ENCODE measurements at places on chromosomes 6 and 20.
A peak's percentile ranks its signal among the peaks of the same experiment; 100 is the strongest.

DNA sequence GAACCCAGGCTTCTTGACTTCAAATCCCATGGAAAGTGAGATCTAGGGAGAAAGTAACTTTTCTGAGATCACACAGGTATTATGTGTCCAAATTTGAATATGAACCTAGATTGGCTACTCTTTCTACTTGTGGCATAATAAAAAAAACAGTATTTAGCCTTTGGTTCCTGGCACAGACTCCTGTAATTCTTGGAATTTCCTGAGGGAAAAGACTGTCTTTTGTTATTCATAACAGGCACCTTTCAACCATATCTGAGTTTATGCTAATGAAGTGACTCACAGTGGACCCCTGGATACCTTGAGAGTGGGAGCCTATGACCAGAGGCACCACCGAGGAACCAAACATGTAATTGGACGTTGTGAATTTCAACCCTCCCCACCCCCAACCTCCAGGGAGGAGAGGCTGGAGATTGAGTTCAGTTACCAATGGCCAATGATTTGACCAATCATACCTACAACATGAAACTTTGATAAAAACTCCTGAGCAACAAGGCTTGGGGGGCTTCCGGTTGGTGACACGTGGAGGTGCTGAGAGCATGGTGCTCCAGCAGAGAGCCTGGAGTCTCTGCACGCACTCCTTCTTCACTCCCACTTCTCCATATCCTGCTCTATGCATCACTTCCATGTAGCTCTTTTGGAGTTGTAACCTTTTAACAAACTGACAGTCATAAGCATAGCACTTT lies 48.8 kb downstream of the LAMA4 start:
- no peak for DNase-seq

- no peak for DNase-seq
Observed at GRCh38 chr6:88365230-88365629, 199.1 kb upstream of the CNR1 start.

- no peak for DNase-seq
Observed at GRCh38 chr6:87494761-87495422, 22.1 kb downstream of the SLC35A1 start.

DNA sequence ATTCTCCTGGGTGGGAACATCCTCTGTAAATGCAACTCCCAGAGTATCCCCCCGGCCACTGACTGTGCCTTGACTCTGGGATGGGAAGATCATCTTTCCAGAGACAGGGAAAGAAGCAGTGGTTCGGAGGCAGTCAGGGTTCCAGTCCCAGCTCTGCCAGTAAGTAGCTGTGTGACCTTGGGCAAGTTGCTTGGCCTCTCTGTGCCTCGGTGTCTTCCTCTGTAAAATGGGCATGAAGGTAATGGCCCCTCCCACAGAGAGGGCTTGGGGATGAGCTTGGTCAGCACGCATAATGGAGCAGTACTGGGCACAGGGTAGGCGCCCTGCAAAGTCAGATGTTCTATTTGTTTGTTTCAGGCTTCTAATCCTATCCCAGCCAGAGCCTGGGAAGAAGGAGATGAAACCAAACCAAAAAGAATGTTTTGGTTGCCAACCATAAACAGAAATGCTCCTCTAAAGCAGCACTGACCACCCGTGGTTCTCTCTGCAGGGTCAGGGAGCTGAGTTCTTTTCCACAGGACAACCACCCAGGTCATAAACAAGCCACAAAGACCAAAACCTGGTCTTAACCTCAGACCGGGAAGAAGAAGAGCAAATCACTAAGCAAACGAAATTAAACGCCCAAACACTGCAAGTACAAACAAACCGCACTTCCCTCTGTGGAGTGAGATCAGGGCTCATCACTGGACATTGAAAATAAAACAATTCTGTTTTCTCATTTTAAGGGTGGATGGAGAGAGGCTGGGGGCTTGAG lies 381.0 kb upstream of the SULF2 start:
- no peak for DNase-seq

DNA sequence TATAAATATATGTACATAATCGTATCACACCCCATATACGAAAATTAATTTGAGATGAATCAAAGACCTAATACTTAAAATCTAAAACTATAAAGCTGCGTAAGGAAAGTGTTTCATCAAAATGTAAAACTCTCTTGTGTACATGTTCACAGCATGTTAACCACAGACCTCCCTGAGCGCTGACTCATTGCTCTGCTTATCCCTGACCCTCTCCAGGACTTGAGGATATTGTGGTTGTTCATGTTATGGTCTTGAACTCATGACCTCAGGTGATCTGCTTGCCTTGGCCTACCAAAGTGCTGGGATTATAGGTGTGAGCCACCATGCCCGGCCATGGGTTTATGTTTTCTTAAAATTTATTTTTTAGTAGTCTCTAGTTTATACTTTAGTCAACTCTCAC lies 14.2 kb downstream of the FAM83B start:
- no peak for DNase-seq

DNA sequence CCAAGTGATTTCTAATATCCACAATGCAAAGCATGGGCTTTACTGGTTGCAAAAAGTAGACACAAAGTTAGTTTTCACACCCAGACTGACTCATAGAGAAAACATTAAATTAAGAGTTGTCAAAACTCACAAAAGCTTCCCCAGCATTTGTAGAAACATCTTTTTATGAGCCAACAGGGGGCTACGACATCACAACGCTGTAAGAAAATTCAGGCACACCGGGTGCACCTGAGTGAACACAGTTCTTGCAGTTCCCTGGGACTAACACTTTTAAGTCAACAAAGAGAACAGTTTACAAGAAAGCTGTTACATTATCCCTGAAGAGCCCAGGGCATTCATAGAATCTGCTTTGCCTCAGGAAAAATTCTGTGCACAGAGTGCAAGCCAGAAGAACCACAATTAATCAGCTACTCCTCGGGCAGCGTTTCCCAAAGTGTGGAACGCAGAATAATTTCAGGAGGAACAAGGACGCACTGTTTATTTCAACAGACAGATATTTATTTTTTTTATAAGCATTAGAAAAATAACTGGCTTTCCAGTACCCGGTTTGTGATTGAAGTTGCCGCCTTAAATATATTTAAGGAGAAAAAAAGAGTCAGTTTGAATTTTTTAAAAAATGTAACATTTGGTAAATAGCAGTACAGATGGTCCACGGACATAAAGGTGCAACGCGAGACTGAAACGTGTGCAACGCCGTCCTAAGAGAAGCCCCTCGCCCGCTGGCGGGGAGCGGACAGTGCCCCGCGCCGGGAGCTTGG lies 1.2 kb downstream of the NCOA5 start:
- DNase-seq, result no peak

DNA sequence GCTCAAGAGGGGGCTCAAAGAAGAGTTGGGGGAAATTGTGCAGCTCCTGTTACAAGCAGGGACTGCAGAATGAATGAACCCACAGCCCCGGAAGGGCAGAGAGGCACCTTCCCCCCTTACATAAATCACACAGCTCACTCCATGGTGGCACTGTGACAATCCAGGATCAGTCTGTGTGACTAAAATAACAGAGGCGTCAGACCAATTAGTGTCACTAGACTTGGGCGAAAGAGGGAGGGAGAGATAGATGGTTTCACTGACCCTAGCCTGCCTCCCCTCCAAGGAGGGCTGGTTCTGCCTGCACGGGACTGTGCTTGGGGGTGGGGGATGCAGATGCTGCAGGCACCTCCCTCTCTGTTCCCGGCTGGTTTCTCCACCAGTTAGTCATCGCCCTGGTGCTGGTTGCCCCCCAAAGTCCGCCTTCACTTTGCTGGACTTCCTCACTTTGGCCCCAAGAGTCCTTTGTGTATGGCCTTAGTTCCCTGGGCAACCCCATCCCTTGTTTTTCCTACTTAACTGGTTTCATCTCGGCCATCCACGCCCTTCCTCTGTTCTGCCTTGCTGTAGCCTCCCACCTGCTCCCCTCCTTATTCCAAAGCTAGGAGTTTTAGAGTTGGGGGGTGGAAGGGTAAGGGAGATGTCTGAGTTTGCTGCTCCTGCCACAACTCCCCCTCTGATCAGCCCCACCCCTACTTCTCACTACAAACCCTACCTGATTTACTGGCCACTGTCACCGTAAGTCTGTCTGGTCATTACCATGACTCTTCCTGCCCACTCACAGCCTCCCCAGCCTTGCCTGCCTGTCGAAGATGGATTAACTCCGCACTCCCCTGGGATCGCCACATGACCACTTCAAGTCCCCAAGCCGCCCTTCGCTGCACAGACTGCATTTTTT lies 17.7 kb downstream of the CCDC167 start:
- no peak for DNase-seq

- DNase-seq, result no peak
Observed at GRCh38 chr20:42857446-42857845, 332.3 kb downstream of the PTPRT start.

GRCh38 chr6:98836025-98836961 lies 1.9 kb downstream of the POU3F2 start:
- DNase-seq, result no peak

DNA sequence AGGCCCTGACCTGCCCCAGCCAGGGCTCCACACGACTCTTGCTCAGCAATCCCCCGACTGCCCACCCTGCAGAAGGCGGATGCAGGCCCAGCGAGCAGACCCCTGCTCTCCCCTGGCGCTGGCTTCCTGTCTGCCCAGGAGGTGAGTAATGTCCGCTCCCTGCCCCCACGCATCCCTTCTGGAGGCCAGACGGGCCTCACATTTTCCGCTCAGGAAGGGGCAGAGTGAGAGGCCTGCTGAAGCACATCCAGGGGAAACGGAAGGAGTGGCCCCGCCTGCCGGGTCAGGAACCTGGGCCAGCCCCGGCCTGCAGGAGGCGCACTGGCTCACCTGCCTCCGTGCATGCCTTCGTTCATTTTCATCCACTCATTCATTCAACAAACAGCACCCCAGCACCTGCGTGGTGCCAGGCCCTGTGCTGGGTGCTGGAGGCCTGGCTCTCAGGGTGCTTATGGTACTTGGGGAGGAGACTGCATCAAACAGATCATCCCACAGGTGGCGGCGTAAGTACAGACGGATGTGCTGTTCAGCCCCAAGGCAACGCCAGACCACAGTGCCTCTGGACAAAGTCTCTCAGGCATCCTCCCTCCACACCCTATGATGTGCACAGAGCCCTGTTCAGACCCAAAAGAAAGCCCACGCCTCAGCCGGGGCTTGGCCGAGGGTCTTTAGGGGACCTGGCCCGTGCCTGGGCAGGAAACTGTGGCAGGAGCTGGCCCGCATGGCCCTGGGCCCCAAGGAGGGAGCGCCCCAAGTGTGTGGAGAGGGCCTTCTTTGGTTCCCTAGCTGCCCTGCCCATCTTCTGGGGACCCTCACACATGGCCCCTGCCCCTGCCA lies 112.1 kb downstream of the ASXL1 start:
- no peak for DNase-seq

- peak; percentile 21 for DNase-seq
Observed at GRCh38 chr6:32933661-32934085, 7.2 kb downstream of the HLA-DMB start.

DNA sequence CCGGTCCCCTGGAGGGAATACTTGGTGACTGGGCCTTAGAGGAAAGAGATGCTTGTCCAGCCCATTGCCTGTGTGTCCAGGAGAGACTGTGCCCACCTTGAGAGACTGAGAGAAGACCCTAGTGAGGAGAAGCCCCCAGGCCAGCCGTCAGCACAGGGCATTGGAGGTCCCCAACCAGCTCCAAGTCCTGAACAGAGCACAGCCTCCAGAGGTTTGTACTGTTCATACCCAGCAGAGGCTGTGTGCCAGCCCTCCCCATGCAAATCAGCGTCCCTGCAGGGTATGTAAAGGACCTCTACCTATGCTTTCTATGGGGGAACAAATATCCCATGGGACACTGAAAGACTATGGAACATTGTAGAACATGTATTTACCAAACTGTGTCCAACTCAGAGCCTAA lies 8.4 kb downstream of the HLA-E start:
- DNase-seq, result no peak

DNA sequence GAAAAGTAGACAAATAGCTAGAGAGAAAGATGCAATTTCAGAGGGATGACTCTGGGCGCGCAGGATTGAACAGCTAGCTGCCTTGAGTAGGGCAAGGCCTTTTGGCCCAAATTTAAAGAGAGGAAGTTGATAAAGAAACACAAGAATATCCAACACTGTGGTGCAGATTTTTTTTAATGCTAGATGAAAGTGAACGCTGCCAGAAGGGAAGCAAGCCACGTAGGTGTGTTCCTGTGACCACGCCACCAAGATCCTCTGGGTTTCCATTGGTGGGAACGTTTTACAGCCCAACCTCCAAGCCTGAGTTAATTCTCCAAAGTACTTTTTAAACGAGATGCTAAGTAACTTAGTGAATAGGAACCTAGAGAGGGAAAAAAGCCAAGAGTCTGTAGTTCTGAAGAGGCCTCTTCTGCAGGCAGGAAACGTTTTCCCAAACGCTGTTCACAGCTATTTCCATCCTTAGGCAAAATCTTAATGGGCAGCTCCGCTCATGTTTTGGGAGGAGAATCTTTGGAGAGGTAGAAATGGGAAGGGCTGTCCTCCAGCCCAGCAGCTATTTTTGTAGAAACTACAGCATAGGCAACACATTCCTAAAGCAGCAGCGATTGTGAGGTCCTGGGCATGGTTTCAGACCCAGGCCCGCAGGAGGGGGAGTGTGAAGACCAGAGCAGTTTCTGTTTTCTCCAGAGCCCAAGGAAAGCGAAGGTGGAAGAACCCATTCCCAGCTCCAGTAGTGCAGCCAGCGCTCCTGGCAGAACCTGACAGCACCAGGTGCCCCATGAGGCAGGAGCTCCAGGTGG lies 8.2 kb downstream of the LY86 start:
- no peak for DNase-seq

Data from keratinocyte (primary cell).